ENCODE measurements at places on chromosomes 13 and 19.
A peak's percentile ranks its signal among the peaks of the same experiment; 100 is the strongest.

- no peak for DNase-seq
Measured at GRCh38 chr13:69092615-69093322, 1014.9 kb upstream of the ATXN8OS start.

- DNase-seq, result no peak
Measured at GRCh38 chr19:48470856-48471255, 1.7 kb downstream of the CYTH2 start.

DNA sequence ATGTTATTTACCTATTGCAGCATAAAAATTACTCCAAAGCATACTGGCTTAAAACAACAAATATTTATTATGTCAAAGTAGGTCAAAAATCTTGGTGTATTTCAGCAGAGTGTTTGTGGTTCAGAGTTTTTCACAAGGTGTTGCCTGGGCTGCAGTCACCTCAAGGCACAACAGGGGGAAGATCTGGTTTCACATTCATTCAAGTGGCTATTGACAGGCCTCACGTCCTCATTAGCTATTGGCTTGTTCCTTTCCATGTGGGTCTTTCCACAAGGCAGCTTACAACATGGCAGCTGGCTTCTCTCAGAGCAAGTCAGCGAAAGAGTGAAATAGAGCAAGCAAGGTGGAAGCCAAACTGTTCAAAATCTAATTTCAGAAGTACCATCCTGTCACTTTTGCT, 602.9 kb downstream of the OLFM4 start:
- no peak for DNase-seq

GRCh38 chr13:30607908-30608307, 9.8 kb upstream of the USPL1 start:
- peak; percentile 27 for DNase-seq

DNA sequence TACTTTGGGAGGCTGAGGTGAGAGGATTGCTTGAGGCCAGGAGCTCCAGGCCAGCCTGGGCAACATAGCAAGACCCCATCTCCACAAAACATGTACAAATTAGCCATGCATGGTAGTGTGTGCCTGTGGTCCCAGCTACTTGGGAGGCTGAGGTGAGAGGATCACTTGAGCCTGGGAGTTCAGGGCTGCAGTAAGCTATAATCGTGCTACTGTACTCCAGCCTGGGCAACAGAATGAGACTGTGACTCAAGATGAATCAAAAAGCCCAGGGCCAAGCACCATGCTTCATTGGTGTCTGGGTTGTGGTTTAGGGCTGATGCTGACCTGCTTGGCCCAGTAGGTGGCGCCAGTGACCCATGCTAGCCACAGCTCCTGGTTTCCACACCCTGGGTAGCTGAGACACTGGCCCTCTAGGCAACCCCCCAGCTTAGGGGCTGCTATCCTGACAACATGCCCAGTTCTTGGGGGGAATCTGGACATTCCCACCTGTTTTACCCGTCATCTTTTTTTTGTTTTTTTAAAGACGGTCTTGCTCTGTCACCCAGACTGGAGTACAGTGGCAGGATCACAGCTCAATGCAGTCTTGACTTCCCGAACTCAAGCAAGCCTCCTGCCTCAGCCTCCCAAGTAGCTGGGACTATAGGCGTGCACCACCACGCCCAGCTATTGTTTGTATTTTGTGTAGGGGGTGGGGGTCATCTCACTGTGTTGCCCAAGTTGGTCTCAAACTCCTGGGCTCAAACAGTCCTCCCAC, 5.5 kb downstream of the CCDC124 start:
- peak; percentile 78 for DNase-seq

DNA sequence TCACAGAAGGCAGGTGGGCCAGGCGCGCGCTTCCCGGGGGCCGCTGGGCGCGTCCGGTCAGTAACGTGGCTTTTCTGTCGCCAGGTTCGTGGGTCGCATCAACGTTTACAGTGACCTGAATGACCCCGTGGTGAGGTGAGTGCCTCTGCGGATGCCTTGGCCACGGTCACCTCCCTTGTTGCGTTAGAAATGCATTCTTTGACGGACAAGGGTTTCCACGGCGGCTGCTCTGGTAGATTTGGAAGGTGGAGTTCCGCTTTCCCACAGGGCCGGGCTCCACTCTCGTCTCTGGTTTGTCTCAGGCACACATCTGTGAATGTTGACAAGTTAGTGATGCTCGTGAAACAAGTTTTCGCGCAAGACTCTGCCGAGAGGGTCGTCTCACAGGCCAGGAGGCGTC, 130.0 kb downstream of the ATP11A start:
- no peak for DNase-seq

DNA sequence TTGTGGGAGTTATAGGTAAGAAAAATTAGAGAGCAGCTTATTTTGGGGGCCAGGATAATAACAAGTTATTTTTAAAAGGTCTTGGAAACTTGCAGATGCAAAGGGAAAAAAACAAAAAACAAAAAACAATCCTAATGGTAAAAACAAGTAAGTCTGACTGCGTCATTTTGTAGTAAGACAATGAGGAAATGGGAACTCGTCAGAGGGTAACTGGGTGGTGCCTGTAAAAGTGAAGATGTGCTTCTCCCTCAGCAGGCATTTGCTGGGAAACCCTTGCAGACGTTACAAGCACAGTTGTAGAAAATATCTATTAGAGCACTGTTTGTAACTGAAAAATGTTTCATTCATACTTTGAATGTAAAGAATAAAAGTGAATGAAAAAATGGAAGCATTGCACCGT, 2.2 kb upstream of the TNFSF13B start:
- DNase-seq, result no peak

GRCh38 chr19:34041925-34042521, 130.3 kb upstream of the LSM14A start:
- DNase-seq, result peak; percentile 25

GRCh38 chr19:41531438-41532311, 44.3 kb upstream of the CEACAM21 start:
- DNase-seq, result peak; percentile 64

DNA sequence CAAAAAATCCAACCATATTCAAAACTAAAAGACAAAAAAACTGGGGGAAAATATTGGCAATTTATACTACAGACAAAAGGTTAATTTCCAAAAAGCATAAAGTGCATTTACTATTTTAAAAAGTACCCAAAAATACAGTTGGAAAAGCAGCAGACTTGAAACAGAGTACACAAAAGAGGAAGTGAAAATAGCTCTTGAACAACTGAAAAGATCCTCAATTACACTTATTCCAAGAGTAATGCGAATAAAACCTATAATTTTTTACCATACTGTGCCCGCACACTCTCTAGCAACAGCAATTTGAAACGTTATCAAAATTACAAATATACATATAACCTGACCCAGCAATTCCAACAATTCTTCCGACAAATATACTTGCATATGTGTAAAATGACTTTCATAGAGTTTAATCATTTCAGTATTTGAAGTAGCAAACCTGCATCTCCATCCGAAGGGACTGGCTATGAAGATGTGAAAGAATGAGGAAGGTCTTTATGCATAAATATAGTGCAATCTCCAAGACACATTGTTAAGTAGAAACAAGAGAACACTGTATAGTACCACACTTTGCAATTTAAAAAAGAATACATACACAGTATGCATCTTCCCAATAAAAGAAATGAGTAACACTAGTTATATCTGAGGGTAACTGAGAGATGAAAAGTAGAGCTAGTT, 25.4 kb downstream of the ALG5 start:
- DNase-seq, result no peak

DNA sequence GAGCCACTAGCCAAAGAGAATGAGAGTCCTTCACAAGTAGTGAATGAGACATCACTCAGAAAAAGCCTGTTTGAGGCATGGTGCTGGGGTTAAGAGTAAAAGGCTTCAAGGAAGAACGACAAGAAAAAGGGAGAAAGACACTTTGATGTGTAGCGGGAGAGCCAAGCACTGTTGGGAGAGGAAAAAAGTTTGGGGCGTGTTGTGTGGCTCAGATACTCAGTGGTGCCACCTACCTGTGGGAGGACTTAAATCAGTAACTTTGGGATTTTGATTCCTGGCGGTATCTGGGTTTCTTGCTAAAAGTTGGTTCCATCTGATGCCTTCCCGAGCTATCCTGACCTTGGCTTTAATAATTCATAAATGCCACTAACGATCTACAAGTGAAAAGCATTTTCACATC, 12.3 kb downstream of the ELSPBP1 start:
- DNase-seq, result no peak

- DNase-seq, result no peak
Measured at GRCh38 chr13:36713887-36714286, 40.1 kb downstream of the SERTM1 start.

GRCh38 chr19:30208436-30209060, 163.6 kb upstream of the ZNF536 start:
- no peak for DNase-seq

- DNase-seq, result no peak
Measured at GRCh38 chr13:62781866-62782265, 1366.2 kb upstream of the PCDH20 start.

DNA sequence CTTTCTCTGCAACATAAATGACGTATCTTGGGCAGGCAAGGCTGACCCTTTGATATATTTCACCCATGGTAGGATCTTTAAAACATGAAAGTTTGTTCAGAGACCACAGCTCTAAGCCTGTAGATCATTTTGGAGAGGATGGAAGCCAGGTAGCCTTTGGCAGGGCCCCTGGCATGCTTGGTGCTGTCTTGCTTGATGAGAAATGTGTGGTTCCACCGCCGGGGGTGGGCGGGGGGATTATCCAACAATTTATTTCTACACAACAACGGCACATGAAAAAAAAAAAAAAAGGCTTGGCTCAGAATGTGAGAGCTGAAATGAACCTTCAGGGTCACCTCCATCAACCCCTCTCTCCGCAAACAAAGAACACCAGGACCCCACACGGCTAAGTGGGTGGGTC, 112.9 kb upstream of the MBNL2 start:
- no peak for DNase-seq

- DNase-seq, result no peak
Measured at GRCh38 chr19:16473875-16474392, 2.2 kb upstream of the EPS15L1 start.

DNA sequence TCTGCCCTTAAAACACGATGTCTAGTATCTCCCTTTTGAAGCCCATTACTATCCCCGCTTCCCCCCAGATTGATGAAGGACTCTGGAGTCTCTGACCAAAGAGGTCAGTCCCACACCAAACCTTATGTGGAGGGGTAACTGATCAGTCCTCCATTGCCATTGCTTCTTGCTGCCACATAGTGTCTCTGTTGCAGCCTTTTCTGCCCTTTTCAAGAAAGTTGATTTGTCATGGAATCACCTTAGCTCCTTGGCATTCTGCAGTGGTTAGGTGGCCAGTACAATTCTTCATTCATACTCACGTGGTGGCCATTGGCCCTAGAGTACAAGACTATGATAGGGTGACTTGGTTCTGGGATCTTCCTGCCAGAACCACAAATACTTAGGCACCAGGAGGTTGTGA, 8.4 kb upstream of the HTR2A start:
- DNase-seq, result no peak

GRCh38 chr19:2110822-2111221, 14.1 kb downstream of the IZUMO4 start:
- DNase-seq, result no peak

DNA sequence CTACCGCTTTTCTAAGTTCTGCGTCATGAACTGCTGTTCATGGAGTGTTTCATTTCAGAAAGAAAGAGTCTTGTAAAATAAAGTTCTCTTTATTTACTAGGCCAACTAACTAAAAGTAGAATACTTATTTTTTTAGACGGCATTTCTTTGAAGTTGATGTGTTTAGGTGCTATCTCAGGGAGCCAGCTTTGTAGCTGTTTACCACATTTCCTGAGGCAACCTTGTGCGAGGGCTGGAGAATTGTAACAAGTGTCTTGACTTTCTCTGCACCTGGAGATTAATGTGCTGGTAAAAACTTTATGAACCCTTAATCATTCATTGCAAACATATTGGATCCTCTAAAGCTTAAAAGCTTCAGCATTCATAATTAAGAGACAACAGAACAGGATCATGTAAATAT, 229.3 kb downstream of the GPC6 start:
- no peak for DNase-seq

- DNase-seq, result no peak
Measured at GRCh38 chr13:32811297-32811800, 204.9 kb upstream of the KL start.

- no peak for DNase-seq
Measured at GRCh38 chr13:76300688-76301087, 585.5 kb downstream of the KCTD12 start.

GRCh38 chr13:31442571-31442970, 242.8 kb downstream of the B3GLCT start:
- DNase-seq, result no peak

GRCh38 chr19:47109541-47110375, 3.8 kb downstream of the ZC3H4 start:
- DNase-seq, result no peak

DNA sequence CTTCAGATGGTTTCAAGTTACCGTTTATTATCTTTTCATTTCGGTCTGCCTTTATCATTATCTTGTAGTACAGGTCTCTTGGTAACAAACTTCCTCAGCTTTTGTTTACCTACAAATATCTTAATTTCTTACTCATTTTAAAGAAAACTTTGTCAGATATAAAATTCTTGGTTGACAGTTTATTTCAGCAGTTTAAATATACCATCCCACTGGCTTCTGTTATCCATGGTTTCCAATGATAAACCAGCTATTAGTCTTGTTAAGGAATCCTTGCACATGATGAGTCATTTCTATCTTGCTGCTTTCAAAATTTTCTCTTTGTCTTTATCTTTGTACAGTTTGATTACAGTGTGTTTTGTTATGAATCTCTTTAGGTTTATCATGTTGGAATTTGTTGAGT, 308.3 kb upstream of the SPRY2 start:
- DNase-seq, result no peak

- no peak for DNase-seq
Measured at GRCh38 chr13:95220611-95221010, 80.6 kb downstream of the ABCC4 start.

- DNase-seq, result no peak
Measured at GRCh38 chr19:53772943-53773342, 51.2 kb downstream of the NLRP12 start.

GRCh38 chr19:44748426-44749254, at the start of gene BCL3:
Gene BCL3 (plus strand): TSS chr19:44748708. CDS start chr19:44748791, 83 bp downstream.
- peak; percentile 73 for DNase-seq

DNA sequence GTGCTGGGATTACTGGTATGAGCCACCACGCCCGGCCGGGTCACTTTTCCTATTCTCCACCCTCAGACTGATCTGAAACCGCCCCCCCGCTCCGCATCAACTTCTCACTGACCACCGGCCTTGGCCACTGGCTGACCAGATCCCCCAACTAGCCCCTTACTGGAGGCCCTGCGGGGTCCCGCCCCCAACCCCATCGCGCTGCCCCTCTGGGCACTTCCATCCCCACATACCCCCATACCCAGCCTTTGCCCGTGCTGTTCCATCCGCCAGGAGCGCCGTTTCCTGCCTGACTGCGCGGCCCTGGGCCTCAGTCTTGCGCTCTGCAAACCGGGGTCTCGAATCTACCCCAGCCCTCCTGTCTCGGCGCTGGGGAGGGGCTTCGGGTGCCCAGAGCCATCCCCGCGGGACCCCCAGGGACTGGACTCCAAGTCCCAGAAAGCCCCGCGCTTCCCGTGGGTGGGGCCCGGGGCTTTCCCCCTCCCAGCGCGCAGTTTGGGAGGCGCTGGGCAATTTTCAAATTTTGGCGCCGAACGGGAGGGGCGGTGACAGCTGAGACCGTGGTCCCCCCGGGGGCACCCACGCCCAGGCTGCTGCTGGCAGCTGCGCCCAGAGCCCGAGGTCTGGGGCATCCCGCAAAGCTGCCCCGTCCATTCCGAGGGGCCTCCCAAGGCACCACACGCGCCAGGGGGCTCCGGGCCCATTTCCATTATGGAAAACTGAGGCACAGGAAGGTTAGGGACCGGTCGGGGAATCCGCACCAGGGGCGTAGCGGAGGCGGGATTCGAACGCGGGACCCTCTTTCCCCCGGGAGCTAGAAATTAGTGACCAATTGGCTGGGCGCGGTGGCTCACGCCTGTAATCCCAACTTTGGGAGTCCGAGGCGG, 5.2 kb upstream of the LMNB2 start:
- DNase-seq, result peak; percentile 57
